Kidney (tissue), 22 donors: ENCODE measurements at places on chromosomes 1 and 21. TPM values are rescaled to one million over a fixed set of nuclear protein-coding genes. Genes with fewer than 3 reads are reported as not detected.

The CSF3R gene
- 1.4 TPM for polyA plus RNA-seq

The NPL gene
- polyA plus RNA-seq, result 69.4 TPM

The B3GALT5 gene
- polyA plus RNA-seq, result 0.24 TPM

The TNNT2 gene
- 117 TPM for polyA plus RNA-seq
